ENCODE measurements at places on chromosomes 16 and 17.

DNA sequence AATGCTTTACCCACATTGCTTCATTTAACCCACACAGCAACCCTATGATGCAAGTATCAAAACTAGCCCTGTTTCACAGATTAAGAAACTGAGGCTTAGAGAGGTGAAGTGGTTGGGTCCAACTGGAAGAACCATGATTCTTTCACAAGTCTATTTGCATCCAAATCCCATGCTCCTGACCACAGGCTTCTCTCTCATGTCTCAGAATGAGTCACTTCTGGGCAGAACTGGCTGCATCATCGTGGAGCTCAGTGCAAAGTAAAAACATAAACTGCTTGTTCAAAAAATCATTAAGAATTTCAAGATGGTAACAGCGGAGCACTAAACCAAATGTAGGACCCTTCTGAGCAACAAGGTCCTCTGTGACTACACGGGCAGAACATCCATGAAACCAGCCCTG lies 20.2 kb upstream of the CES1 start:
- no peak for DNase-seq

DNA sequence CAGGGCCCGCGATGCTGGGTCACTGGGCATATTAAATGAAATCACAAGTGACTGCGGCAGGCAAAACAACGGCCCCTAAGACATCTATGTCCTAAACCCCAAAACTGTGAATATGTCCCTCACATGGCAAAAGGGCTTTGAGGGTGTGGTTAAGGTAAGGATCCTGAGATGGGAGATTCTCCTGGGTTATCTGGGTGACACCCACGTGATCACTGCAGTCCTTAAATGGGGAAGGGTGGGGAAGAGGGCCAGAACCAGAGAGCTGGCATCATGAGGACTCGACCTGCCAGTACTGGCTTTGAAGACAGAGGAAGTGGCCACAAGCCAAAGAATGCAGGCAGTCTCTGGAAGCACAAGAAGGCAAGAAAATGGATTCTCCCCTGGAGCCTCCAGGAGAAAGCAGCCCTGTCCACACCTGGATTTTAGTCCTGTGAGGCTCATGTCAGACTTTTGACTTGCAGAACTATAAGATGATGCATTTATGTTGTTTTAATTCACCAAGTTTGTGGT lies 12.5 kb downstream of the COTL1 start:
- no peak for DNase-seq

DNA sequence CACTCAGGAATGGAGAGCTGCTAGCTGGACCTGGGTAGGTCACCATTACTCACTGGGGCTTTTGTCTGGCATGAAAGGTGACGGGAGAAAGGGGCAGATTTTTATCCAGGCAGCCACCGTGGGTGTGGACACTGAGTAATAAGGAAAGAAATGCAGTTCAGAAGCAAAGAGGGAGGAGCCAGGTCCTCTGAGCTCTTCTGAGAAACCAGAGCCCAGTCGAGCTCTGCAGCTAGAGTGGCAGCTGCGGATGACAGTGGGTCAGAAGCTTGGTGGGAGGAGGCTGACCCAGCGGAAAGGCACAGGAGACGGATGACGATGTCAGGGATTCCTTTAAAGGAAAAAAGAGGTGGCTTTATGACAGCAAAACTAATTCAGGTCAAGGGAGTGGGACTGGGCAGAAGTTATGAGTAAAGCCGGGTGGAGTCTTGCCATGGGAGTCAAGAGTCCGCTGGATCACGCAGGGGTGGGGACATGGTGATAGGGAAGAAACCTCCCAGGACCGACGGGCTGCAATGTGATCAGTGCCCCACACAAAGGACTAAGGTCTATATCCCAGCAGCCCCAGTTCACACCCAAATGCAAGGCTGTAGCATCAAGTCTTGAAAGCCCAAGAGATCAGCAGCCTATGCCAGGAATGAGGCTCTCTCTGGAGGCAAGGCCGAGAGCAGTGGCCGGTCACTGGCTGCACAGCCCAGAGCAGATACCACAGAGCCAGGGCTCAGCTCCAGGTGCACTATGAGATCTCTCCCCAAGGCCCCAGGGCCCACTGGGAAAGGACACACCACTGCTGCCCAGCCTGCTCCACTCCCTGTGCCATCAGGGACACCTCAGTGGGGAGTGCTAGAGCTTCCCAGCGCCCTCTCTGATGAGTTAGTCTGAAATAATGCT lies 6.3 kb upstream of the MNT start:
- no peak for DNase-seq

DNA sequence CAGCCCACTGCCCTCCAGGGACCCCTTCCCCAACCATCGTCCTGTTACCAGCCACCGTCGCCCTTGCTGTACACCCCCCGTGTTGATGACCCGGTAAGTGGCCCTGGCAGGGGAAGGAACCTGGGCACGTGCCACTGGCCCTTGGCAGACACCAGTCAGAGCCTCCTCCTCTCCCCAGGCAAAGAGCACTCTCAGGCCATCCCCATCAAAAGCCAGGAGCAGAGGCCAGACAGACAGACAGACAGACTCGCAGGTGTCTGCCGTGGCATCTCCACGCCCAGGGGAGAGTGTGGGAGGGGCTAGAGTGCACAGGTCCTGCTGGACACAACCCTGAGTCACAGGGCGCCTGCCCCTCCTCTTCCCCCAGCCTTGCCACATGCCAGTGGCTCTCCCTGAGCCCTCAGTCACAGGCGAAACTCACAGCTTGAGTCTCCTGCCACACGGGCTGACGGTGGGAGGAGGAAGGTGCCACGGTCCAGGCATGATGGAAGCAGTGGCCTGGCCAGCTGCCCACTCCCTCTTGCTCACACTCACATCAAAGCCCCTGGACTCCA lies 7.8 kb downstream of the CLCN7 start:
- DNase-seq, result no peak

DNA sequence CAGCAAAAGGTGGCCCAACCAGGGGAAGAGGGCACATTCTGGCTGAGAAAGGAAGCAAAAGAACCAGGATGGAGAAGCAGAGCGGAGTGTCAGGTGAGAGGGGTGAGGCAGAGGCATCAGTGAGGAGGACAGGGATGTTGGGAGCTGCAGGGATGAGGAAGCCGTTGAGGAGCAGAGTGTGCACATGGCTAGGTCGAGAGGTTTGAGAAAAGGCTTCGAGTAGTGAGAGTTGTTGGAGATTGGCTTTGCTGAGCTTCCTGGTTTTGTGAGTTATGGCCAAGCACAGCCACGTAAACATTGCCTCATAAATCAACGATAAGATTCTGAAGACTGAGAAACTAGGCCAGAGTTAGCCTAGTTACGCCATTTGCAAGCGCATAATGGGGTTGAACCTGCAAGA lies 26.9 kb downstream of the DNAH2 start:
- no peak for DNase-seq

DNA sequence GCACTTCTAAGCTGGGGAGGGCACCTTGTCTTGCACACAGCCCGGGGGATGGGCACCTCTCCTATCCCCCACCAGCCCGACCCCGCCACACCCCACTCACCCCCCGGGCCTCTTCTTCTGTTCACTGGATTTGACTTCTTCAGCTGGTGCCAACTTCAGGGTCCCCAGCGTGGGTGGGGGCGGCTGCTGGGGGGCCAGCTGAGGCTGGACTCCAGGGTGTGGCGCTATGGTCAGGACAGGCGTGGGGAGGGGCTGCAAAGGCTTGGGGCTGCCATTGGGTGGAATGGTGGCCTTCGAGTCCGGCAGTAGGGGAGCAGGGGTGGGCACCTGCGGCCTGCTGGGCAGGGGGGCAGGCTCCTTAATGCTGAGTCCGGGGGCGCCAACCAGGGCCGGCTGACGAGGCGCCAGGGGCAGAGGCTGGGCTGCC lies 6.1 kb downstream of the MNT start:
- no peak for DNase-seq

- no peak for DNase-seq
Measured at GRCh38 chr16:61792194-61792909, 243.9 kb downstream of the CDH8 start.

- no peak for DNase-seq
Measured at GRCh38 chr16:62829607-62830006, 793.4 kb upstream of the CDH8 start.

DNA sequence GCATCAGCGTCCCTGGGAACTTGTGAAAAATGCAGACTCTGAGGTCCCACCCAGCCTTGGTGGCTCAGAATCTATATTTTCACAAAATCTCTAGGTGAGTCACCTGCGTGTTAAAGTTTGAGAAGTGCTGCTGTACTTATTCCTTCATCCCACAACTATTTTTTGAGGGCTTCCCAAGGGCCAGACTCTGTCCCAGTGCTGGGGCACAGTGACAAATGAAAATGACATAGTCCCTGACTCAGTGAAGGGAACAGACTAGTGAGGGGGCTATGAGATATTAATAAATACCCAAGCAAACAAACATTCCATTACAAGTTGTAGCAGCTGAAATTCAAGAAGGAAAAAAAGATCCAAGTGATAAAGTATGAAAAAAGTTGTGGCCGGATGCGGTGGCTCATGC lies 9.9 kb upstream of the EMP2 start:
- DNase-seq, result no peak

- no peak for DNase-seq
Measured at GRCh38 chr16:14576532-14576931, 53.5 kb downstream of the PARN start.

DNA sequence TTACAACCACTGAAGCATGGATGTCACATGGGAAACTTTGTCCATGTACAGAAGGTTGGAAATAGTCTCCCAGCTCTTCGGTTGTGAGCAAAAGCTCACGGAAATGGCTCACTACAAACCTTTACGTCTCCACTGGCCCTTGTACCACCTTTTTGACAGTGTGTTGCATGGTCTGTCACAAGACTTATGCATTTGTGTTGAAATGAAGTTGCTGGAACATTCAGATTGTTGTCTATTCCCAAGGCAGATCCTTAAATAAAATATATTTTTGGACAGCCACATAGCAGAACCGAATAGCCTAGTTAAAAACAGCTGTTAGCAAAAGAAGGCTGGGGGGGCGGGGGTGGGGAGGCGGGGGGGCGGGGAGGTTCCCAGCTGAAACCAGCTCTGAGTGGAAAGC lies 39.2 kb downstream of the KNOP1 start:
- no peak for DNase-seq

- no peak for DNase-seq
Measured at GRCh38 chr17:13996276-13996675, 73.0 kb upstream of the COX10 start.

- no peak for DNase-seq
Measured at GRCh38 chr16:4668313-4668960, 24.9 kb upstream of the NUDT16L1 start.

- DNase-seq, result no peak
Measured at GRCh38 chr16:23293016-23293415, 9.1 kb upstream of the SCNN1B start.

DNA sequence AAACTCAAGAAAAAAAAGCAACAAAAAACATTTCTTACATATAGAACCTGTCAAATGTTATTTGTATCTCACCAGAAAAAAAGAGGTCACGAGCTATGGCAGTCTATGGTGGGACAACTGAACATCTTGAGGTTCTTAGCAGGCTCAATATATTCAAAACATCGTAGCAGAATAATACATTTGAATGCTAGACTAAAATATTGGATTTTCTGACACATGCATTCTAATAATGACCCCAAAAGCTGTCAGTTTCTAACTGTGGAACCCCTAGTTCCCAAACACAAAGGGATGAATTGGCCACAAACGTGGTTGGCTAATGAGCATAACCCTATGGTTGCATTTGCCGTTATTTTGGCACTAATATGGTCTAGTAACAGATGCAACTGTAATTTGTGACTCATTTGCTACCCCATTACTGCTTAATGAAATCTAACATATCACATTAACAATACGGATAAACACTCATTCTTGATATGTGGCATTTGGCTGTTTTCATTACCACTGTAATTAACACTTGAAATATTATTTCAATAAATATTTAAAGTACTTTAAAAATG lies 81.2 kb downstream of the TOX3 start:
- DNase-seq, result no peak

GRCh38 chr17:65902155-65902554 lies 289.8 kb downstream of the CEP112 start:
- DNase-seq, result no peak

DNA sequence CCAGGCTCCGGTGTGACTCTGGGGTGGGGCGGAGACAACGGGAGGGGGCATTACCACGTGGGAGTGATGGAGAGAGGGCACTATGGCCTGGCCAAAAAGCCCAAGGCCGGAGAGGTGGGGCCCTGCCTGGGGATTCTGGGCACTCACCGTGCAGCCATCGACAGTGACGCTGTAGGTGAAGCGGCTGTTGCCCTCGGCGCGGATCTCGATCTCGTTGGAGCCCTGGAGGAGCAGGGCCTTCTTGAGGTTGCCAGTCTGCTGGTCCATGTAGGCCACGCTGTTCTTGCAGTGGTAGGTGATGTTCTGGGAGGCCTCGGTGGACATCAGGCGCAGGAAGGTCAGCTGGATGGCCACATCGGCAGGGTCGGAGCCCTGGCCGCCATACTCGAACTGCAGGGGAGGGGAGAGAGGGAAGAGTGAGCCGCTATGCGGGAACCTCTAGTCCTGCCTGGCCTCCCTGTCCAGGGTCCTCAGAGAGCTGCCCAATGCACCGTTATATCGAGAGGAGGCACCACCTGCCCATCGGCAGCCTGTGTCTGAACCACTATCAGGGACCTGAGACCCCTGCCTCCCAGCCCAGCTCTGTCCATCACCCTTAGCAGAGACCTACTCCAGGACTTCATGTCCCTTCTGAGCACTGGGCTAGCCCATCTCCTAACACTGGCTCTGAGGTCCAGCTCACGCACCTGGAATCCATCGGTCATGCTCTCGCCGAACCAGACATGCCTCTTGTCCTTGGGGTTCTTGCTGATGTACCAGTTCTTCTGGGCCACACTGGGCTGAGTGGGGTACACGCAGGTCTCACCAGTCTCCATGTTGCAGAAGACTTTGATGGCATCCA lies 15.6 kb downstream of the COL1A1 start:
- no peak for DNase-seq

GRCh38 chr17:51200295-51200694 lies 34.1 kb downstream of the NME2 start:
- DNase-seq, result no peak

GRCh38 chr16:27595475-27595874 lies 45.5 kb downstream of the KATNIP start:
- no peak for DNase-seq

- DNase-seq, result no peak
Measured at GRCh38 chr17:70086516-70086915, 11.5 kb downstream of the KCNJ16 start.

- DNase-seq, result no peak
Measured at GRCh38 chr17:70621566-70621965, 452.2 kb downstream of the KCNJ2 start.

GRCh38 chr16:50863644-50864144 lies 121.8 kb downstream of the CYLD start:
- DNase-seq, result no peak

DNA sequence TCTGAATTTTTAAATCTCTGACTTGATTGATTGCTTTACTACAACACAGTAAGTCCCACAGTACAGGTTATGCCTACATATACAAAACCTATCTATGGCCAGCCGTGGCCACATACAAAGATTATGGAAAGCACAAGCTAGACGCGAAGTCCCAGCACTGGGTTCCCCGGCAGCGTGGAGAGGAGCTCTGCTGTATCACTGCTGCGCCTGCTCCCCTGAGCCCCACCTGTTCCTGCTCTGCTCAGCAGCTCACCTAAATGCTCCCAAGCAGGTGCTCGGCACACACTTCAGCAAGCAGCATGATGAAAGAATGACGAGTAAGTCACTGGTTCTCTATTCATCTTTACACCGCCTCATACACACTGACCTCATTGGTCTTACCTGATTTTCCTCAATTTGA lies 20.6 kb downstream of the ZDHHC7 start:
- DNase-seq, result no peak

Measured in stimulated activated CD4-positive, alpha-beta T cell treated with anti-CD3 and anti-CD28 coated beads, Interleukin-4, amount 100 ng/mL, for 4 hours (primary cell).